Ovary (tissue), 10 donors: ENCODE measurements at places on chromosomes 12 and 14. TPM values are rescaled to one million over a fixed set of nuclear protein-coding genes. Genes with fewer than 3 reads are reported as not detected.
A peak's percentile ranks its signal among the peaks of the same experiment; 100 is the strongest.

TUNAR gene
- total RNA-seq, result 10.6 TPM

BCDIN3D gene
- total RNA-seq, result 4.7 TPM

PLBD1 gene
- 4.6 TPM for total RNA-seq

DNA sequence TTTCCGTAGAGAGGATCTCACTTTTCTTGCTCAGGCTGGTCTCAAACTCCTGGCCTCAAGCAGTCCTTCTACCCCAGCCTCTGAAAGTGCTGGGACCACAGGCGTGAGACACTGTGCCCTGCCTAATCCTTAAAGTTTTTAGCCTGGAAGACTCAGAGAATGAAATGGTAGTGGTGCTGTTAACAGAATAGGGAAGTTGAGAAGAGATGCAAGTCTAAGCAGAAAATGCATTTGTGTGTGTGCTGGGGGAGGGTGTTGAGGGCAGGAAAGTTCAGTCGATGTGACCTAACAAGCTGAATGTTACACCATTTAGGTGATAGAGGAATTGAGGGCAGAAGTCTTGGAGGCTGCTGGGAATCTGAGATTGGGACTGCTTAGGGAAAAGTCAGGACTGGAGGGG, 6.9 kb upstream of the TUBA1A start:
- no peaks in the 10 kb centered on the region for H3K4me1 ChIP-seq
- H3K27ac ChIP-seq, result no peak overlapping the region
- no peaks in the 10 kb centered on the region for H3K27me3 ChIP-seq
- no peak overlapping the region for H3K4me3 ChIP-seq
- H3K36me3 ChIP-seq, result no peaks in the 10 kb centered on the region

DNA sequence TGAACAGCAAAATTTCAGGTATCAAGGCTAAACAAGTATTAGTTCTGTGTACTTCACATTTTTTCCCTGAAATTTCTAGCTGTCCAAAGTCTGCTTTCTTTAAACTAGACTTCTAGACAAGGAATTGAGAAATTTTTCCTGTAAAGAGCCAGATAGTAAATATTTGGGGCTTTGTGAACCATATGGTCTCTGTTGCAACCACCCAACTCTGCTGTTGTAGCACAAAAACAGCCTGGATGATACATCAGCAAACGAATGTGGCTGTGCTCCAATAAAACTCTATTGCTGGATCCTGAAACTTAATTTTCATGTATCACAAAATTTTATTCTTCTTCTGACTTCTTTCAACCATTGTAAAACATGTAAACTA, 96.0 kb upstream of the SLC38A4 start:
- no peak overlapping the region for H3K27ac ChIP-seq
- no peaks in the 10 kb centered on the region for H3K36me3 ChIP-seq
- H3K27me3 ChIP-seq, result no peaks in the 10 kb centered on the region
- no peak overlapping the region for H3K4me3 ChIP-seq

GRCh38 chr12:94707892-94708291, 57.5 kb upstream of the TMCC3 start:
- peak overlapping the region; percentile 6 for H3K4me3 ChIP-seq
- no peaks in the 10 kb centered on the region for H3K27me3 ChIP-seq
- H3K36me3 ChIP-seq, result no peaks in the 10 kb centered on the region
- DNase-seq, result peak; percentile 86
- H3K27ac ChIP-seq, result peak overlapping the region; percentile 67
- H3K4me1 ChIP-seq, result peaks cover 17% of the 10 kb centered on the region

DNA sequence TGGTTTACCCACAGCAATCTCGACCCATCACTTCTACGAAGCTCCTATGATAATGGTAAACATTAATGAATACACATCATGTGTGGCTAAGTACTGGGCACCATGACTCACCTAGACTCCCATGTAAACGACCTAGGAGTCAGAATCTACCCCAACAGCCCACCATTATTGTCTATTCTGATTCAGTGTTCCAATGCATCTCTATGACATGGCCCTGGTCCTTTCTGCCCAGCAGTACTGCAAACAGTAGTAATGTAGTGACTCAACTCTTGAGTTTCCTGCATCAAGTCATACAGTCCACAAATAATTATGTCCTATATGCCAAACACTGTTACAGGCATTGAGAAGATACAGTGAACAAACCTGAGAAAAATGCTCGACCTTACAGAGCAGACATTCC, 14.6 kb downstream of the GTF2A1 start:
- no peak for DNase-seq
- H3K36me3 ChIP-seq, result no peaks in the 10 kb centered on the region
- H3K27me3 ChIP-seq, result no peaks in the 10 kb centered on the region
- no peaks in the 10 kb centered on the region for H3K4me1 ChIP-seq

DNA sequence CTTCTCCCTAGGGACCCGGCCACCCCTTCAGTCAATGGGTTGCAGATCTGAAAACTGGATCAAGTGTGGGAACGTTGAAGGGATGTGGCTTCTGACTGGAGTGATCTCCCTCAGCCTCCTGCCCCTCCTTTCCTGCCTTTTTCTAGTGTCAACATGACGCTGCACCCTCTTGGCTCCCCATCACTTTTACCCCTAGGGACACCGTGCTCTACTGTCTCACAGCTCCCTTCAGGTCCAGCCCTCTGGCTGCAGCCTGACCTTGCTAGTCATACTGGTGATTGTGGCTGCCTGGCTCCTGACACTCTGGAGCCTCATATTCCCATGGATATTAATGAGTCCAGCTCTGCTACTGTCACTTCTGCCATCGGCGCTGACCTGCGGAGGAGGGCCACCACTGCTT, 51.5 kb upstream of the RASSF3 start:
- H3K4me1 ChIP-seq, result peaks cover 3% of the 10 kb centered on the region
- H3K27ac ChIP-seq, result no peak overlapping the region
- DNase-seq, result no peak
- H3K36me3 ChIP-seq, result no peaks in the 10 kb centered on the region
